GM18507 (cell line): ENCODE measurements at places on chromosomes 3 and 15.

DNA sequence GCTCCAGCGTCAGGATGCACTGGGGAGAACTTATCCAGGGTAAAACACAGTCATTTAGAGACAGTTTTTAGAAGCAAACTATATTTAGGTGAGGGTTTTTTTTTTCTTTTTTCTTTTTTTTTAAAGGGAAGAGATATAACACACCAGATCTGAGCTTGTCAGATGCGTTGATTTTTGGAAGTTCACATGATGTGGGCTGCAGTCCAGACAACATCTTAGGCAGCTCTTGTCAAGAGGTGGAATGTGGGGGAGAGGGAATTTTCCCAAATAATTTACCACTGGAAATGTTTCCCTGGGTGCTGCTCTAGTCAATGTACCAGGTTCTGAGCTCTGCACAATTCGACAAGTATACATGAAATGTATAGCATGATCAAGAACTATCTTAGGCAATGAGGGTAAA lies 93.3 kb downstream of the OXNAD1 start:
- DNase-seq, result no peak

DNA sequence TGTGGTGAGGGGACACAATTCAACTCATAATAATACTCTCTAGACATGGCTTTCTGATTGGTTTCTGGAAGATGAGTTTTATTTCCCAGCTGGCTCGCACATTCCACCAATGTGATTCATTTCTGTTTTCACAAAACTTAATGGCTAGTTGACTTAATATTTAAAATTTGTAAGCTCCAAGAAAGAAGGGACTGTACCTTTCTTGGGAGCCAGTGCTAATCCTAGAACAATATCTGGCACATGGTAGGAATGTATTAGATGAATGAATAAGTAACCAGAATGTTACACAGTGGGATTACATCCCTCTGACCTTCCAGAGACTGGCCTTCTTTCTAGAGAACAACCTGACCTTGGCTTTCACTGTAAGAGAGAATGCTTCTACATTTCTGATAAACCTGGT lies 262.8 kb downstream of the RORA start:
- DNase-seq, result no peak

DNA sequence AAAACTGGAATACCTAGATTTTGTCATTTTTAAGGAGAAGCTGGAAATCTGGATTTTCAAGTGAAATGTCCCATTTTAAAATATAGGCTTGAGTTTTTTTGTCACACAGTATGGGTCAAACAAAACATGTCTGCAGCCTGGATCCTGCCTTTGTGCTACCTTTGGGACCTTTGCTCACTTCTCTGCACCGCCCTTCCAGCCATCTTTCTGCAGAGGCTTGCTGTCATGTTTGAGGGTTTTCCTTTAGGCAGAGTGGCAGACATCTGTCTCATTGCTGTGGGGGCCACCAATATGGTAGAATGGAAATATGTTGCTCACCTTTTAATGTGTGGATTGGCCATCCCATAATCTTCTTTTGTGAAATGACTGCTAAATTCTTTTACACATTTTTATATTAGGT lies 136.3 kb downstream of the EEFSEC start:
- DNase-seq, result no peak

DNA sequence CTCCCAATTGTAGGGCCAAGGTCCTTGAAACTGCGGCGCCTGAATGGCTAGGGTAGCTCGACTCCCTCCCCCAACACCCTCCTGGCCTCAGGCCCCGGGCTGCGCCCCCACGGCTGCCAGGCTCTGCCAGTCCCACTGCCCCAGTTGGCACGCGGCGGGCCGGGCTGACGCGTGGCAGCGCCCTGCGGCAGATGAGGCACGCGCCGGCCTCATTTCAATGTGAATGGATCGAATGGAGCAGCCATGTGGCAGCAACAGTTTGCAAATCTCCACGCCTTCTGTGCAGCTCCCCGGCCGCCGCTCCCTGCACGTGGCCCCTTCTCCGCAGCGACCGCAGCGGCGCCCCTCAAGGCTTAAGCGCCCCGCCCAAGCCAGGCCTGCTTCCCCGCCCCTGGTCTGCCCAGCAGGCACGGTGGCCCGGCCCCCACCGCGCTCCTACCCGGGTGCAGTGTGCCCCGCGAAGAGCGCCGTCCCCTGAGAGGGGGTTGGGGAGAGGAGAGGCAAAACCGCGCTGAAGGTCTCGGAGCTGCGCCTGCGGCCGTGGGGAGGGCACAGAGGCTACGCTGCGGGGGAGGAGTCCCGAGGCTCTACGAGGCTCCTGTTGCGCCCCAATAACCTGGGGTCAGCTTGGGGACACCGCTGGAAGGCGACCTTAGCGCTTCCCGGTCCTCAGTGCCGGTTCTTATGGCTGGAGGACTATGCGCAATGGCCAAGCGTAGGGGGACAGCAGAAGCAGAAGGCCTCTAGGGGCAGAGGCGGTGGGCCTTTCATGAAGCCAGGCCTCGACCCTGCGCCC lies 3.1 kb upstream of the DLL4 start:
- no peak for DNase-seq

GRCh38 chr3:144341471-144341870 lies 369.8 kb downstream of the DIPK2A start:
- DNase-seq, result no peak

DNA sequence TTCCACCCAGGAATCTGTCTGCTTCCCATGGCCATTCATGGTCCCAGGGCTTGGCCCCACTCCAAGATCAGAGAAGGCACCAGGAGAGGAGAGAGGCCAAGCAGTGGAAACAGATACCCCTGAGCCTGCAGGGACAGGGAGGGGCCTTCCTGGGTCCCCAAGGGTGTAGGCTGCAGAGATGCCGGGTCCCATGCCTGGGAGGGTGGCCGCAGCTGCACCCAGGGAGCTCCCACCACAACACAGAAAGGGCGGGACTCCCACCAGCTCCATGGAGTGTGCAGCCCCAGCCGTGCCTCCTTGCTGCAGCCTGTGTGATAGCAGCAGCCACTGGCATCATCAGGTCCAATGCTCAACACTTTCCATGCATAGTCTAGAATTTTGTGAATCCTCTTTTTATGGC lies 331.5 kb downstream of the UACA start:
- DNase-seq, result no peak

DNA sequence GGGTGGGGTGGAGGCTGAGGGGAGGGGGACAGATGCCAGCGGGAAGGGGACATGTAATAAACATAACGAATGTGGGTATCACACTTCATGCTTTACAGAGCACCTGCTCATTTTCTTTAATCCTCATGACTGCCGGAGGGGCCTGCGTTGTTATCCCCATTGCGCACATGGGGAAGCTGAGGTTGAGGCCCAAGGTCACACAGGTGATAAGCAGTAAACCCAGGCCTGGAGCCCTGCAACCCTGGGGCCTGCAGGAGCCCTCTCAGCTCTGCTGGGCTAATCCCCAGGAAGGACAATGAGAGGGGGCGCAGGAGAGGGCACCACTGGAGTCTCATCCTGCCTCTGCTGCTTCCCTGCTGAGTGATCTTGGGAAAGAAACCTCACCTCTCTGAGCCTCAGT lies 64.3 kb downstream of the MEGF11 start:
- no peak for DNase-seq

- no peak for DNase-seq
Observed at GRCh38 chr3:176190755-176191154, 1006.5 kb downstream of the TBL1XR1 start.

DNA sequence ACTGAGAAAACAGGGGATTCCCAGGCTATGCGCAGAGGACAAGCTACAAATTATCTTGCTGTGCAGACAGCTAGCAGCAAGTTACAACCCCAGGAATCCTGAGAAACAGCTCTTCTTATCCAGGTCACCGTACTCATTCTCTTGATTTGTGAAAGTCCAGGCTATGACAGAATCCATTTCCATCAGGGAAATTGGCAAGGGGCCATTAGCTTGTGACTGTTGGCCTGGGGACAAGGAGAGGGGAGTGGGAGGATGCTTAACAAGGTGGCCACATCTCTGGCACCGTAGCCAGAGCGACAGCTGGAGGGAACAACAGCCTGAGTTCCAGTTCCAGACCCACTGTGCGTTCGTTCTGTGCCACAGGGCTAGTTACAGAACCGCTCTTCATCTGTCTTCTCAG lies 44.9 kb upstream of the PLXNA1 start:
- DNase-seq, result no peak

- DNase-seq, result no peak
Observed at GRCh38 chr3:48402907-48403306, 27.0 kb downstream of the PLXNB1 start.

DNA sequence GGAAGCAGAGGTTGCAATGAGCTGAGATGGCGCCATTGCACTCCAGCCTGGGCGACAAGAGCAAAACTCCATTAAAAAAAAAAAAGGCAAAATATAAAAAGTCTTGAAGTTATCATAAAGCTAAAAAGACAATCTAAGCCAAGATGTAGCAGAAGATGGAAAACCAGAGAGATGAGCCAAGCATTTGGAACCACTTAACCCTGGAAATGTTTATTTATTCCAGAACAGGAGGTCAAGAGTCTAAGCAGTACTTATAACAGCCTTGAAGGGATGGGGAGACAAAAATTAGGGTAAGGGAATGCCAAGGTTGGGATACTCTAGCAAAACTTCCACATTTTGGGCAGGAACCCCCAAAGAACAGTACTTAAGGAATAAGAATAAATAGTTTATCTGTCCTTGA lies 30.1 kb downstream of the FAIM start:
- DNase-seq, result no peak

DNA sequence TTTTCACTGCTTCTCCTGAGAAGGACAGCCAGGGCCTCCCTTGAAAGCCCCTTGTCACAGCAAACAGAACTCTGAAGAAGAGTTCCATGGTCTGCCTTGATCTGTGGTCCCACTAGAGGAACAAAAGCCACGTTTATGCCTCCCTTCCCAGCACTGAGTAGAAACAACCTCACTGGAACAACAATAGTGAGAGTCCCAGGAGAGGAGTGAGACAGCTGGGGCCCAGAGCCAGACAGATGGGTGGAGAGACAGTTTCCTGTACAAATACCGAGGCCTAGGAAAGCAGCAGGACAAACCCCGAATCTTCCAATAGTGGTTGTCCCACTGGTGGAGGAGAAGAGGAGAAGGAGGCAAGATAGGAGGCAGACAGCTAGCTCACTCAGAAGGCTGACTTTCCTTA lies 106.1 kb downstream of the WDR76 start:
- DNase-seq, result no peak

GRCh38 chr3:53680028-53680427 lies 166.2 kb downstream of the CHDH start:
- no peak for DNase-seq

- DNase-seq, result no peak
Observed at GRCh38 chr15:68464448-68465090, 32.6 kb upstream of the ITGA11 start.

DNA sequence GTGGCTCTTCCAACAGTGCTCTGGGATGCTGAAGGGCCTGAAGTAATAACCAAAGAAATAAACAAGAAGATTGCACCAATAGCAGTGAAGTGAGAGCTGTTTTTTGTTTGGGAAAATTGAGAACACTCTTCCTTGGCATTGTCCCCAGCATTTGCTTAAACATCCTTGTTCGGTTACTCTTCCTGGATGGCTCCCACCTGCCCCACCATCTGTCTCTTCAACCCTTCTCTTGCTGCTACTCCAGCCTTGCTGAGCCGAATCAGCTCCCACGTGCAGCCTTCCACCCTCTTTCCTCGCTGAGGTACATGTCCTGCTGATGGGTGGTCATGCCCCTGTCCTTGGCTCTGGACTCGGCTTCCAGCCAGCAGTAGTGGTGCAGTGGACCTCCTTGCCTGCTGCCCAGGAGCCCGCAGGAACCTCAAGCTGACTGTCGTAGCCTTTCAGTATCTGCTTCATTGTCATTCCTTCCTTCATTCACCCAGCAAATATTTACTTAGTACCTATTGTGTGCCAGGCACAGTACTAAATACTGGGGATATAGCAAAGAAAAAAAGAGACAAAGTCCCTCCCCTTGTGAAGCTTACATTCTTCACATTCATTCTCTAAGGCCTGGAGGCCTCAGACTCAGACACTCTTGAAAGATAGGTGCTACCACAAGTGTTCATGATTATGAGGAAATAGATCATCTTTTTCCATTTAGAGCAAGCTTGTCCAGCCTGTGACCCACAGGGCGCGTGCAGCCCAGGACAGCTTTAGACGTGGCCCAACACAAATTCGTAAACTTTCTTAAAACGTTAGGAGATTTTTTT lies 17.1 kb upstream of the VILL start:
- no peak for DNase-seq

DNA sequence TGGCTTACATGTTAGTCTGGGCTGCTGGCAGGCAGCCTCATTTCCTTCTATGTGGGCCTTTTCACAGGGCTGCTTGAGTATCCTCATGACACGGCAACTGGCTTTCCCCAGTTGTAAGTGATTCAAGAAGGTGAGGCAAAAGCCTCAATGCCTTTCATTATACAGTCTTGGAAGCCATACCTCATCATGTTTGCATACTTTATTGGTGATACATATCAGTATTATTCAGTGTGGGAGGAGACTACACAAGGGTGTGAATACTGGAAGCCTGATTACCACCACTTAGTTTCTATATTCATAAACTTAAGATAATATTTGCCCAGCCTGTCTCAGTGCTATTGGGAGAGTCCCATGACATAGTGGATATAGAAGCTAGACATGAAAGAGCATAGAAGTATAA lies 346.8 kb downstream of the SOX2 start:
- DNase-seq, result no peak

DNA sequence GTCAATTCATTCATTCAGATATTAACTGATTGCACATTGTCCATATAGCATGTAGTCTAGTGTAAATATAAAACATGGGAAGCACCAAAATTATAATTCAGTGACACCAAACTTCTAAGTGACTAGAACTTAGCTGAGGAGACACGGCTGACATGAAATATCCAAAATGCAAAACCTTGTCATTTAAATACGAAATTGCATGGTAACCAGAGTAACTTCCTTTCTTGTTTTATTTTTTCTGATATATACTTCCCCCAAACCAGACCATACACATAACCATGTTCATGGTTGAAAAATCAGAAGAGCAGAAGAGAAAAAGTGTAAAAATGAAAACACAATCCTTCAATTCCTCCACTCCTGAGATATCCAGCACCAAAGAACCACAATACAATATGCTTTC lies 38.0 kb downstream of the CBLB start:
- no peak for DNase-seq

GRCh38 chr15:56530157-56530556 lies 65.2 kb upstream of the MNS1 start:
- DNase-seq, result no peak

GRCh38 chr3:177713928-177714900 lies 516.9 kb upstream of the TBL1XR1 start:
- DNase-seq, result no peak

DNA sequence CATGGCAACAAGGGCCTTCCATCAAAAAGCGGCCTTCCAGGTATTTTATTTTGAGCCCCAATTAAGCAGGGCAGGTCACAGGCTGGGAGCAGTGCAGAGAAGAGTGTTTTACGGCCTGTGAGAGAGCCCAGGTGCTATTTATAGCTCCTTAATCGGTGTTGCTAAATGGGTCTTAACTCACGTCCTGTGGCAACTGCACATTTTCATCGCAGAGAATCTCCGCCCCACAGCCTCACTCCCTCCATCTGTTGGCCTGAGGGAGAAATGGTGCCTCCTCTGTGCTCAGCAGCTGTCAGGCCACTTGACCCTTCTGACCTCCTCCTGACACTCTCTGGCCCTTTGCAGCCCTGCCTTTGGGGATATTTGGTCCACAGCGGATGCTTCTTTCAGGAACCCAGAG lies 58.6 kb downstream of the SPSB4 start:
- DNase-seq, result no peak
